NCI-H1436 treated with DMSO at 0.1 percent for 48 hours (cell line): ENCODE measurements at places on chromosomes 1 and 21.

GRCh38 chr1:21520899-21521716, 11.9 kb downstream of the ALPL start:
- DNase-seq = no peak

DNA sequence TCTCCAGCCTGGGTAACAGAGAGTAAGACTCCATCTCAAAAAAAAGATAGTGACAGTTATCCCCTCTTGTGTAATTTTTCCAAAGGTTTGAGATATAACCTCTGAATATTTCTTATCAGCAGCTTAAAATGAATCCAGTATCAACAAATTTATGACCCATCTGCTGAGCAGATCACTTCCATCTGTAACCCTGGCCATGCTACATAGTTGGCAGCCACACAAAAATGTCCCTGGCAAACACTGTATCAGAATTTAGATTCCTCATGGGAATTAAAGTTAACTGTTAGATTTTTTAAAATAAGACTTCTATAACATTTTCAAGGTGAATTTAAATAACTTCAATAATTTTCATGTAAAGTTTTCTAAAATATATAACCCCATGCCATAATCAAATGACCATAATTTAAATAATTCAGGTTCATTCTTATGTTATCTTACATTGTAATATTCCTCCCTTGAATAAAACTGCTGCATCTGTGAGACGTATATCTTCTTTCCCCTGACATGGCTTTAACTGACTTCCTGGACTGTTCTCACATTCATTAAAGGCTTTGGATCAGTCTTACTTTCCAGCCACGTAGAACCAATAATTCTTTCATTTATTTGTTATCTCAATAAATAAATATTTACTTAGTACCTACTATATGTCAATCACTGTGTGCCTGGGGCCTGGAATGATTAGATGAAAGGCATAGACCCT, 5.3 kb upstream of the PRPF38B start:
- DNase-seq = no peak

DNA sequence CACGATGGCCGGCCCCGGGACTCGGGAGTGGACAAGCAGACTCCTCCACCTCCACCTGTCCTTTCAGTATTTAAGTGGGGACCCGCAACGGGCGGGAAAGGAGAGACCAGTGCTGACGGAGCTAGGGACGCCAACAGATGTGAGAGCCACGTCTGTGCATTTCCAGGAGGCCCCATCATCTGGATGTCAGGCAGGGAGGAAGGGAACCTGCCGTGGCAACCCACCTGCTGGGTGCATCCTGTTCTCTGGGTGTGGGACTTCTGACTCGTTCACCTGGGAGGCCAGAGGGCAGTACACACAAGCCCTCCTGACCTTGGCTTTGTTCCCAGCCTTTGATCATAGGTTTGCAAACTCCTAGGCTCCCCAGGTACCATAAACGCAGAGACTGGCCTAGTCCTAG, 5.6 kb upstream of the PCBP3 start:
- DNase-seq = no peak

DNA sequence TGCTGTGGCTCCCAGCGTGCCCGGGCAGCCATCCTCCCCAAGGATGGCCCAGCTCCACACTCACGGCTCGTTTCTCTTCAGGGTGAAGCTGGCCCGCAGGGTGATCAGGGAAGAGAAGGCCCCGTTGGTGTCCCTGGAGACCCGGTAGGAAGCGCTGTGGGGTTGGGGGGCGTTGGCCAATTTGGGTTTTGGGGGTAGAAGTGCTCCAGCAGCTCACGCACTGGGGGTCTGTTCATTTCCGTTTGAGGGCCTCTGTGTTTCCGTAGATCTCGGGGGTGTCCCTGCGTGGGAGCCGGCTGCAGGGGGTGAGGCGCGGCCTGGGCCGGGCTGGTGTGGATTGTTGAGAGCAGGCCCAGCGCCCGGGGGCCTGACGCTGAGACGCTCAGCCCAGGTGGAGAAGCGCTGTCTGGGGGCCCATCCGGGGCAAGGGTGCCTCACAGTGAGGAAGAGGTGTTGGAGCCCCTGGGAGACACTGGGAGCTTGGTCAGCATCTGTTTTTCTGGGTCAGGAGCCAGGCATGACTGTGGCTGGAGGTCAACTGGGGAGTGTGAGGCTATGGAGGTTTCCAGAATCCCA, 12.6 kb downstream of the COL6A1 start:
- no peak for DNase-seq

- DNase-seq = no peak
These were observed 40.1 kb downstream of the ADARB1 start for GRCh38 chr21:45114475-45114874.

DNA sequence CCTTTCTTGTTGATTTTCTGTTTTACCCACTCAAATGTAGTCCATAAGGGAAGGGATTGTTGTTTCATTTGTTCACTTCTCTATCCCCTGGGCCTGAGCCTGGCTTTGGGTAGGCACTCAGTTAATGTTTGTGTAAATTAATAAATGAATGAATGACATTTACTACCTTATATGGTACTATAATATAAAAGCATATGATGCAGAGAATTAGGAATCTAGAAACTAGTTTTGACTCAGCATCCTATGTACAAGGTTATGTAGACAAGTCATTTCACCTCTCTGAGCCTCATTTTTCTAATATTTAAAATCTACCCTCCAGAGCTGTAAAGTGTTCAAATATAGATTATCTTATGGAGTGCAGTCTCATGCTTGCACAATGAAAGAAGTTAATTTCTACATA, 68.9 kb upstream of the S1PR1 start:
- DNase-seq = no peak

DNA sequence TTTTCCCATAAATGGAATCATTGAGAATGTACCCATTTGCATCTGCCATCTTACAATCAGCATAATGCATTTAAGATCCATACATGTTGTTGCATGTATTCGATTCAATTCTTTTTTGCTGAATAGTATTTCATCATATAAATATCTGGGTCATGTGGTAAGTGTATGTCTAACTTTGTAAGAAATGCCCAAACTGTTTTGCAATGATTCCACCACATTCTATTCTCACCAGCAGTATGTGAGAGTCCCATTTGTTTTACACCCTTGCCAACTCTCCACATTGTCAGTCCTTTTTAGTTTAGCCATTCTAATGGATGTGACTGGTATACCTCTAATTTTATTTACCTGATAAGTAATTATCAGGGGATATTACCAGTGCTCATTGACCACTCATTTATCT, 115.8 kb upstream of the PBX1 start:
- no peak for DNase-seq
